ENCODE measurements at places on chromosomes 4 and X.

DNA sequence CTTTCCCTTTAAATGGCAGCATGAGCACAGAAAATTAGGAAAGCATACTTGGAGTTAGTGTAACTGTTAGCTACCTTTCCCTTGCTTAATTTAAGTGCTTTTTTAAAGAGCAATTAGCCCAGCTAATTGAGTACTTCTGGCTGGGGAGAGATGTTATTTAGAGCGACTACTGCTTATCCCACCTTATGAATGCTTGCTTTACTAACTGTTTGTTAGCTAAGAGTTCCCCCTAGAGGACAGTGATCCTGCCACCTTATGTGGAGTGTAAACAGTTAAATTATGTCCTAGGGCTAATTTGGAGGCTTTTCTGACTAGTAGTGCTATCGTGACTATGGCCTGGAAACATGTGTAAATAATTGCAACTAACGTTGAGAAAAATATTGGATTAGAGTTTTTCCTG lies 909.4 kb downstream of the FSTL5 start:
- no peak for DNase-seq

- DNase-seq: no peak
Observed at GRCh38 chr4:110867251-110867960, 244.5 kb upstream of the PITX2 start.

DNA sequence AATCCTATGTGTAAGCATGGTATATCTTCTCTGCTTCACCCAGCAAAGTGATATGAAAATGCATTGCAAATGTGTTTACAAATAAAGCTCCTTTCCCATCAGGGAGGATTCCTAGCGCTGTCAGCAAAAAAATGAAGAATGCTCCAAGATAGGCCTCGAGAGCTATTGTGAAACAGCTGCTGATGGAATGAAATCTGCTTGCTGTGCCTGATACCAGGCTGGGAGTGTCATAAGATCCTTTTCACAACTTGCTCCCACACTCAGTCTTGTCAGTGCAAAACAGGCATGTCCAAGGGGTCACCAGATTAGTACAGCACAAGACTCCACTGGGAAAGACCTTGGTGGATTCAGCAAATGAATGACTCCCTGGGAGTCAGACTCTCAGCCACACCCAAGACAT lies 34.1 kb downstream of the HNRNPH2 start:
- no peak for DNase-seq

DNA sequence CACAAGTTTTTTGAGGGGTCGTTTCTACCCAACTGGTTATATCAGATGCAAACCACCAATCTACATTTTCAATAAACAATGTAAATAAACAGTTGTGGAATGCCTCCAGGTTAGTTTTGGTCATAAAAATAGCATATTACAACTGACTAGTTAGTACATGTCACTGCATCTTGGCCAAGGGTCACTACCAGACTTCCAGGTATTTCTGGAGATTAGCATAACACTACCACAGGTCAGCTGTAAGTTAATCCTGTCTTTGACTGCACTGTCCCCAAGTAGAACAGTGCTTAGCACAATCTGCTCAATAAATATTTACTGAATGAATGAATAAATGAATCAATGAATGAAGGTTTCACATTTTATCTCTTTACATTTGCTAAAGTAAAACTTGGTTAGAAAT lies 64.4 kb downstream of the TBC1D19 start:
- DNase-seq: no peak

DNA sequence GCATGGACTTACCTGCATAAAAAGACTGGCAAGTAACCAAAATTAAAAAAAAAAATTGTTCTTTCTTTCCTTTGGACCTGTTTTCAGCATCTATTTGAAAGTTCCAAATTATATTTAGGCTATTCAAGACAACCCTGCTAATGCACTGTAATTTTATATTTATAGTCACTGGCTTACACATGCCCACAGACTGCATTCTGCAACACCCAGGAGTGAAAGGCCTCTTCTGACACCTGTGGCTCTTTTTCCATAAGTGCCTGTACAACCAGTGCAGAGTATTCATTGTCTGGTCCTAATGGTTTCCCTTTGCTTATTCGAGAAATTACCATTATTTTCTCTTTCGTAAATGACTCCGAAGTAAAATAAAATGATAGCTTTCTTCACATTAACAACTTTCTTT lies 143.3 kb downstream of the RNF150 start:
- no peak for DNase-seq

DNA sequence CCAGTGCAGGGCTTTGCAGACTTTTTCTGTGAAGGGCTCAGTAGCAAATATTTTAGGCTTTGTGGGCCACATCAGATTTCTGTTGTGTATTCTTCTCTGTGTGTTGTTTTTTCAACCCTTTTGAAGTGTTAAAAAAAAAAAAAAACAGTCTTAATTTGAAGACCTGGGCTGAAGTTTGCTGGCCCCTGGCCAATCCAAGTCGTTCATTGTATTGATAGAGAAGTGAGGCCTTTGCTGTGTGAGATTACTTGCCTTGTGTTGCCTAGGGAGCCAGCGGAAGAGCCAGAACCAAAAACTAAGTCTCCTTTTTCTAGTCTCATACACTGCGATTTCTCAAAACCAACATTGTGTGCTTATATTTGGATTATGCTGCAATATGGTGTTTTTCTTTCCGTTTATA lies 46.9 kb downstream of the MTM1 start:
- DNase-seq: no peak
